ENCODE measurements at places on chromosomes 1 and 21.

DNA sequence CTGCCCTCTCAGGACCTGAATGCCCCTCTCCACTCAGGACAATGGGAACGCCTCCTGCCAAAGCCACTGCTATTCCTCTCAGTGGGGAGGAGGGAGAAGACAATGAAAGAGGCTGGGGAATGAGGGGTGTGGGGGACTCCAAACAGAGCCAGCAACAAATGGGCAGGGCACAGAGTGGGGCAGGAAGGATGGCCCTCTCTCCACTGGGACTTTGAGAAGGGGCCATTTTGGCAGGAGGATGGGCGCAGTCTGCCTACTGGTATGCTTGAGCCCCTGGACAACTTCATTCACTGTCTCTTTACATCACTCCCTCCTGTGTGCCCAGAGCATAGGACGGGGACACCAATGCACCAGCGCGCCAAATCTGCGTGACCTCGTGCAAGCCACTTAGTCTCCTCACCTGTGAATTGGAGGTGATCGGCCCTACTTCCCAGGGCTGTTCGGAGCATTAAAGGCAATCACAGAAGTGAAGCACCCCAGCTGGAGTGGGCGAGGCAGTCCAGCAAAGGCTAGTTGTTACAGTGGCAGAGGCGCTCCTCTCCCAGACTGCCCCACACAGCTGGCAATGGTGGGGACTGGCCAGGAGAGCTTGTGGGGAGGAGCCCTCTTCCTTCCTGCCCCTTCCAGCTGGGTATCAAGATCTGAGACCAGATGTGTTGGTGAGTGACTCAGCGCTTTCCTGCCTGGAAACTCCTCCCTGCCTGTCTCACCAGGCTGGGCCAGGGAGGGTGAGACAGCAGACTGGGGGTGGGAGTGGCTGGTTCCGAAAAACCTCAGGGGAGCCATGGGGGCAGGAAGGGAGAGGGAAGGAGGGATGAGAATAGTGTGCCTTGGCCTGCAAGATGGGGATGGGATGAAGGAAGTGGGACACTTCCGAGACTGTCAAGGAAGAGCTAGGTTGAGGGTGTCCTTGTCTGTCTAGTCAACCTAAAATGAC lies 22.4 kb upstream of the SYNC start:
- DNase-seq = no peak

- DNase-seq = no peak
Measured at GRCh38 chr1:43763497-43763973, 56.2 kb downstream of the ST3GAL3 start.

DNA sequence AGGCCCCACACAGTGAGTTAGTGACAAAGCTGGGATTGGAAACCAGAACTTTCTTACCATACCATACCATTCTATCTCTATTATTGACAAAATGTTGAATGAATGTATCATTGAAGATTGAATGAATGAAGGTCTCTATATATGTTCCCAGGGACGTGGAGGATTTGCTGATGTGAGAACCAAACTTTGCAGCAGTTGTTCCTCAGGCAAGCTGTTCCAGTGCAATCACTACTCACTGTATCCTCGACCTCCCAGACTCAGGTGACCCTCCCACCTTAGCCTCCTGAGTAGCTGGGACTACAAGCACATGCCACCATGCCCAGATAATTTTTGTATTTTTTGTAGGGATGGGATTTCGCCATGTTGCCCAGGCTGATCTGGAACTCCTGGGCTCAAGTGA lies 11.6 kb upstream of the LIN28A start:
- DNase-seq = no peak

DNA sequence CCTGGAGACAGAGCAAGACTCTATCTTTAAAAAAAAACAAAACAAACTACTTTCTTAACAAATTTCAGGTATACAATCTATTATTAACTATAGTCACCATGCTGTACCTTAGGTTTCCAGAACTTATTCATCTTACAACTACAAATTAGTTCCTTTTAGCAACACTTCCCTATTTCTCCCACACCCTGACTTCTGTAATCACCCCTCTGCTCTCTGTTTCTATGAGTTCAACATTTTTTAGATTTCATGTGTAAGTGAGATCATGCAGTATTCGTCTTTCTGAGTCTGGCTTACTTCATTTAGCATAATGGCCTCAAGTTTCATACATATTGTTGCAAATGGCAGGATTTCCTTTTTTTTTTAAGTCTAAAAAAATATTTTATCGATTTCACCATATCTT lies 77.9 kb upstream of the LPGAT1 start:
- DNase-seq = no peak

DNA sequence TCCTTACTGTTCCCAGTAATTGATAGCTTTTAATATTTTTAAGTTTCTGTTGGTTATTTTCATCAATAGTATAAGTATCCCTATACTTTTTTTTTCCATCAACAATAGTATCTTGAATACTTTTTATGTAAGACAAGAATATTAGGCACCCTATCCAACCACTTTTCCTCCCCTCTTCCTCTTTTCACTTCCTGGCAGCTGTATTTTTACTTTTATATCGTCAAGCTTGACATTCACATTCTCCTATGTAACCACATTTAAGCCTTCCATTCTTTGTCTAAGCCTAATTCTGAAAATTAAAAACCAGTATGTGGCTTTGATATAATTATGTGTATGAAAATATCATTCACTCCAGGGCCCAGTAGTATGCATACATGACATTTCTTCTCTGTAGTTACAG lies 9.3 kb downstream of the TMEM39B start:
- DNase-seq = no peak

- DNase-seq = no peak
Measured at GRCh38 chr1:151817353-151817730, 12.1 kb upstream of the LINGO4 start.

- DNase-seq = no peak
Measured at GRCh38 chr1:204904228-204904810, 33.7 kb downstream of the NFASC start.

- DNase-seq = no peak
Measured at GRCh38 chr1:112264553-112264952, 131.5 kb upstream of the CTTNBP2NL start.

- no peak for DNase-seq
Measured at GRCh38 chr21:31284797-31285397, 59.2 kb downstream of the TIAM1 start.

- DNase-seq = no peak
Measured at GRCh38 chr1:47782414-47783166, 214.6 kb downstream of the TRABD2B start.

DNA sequence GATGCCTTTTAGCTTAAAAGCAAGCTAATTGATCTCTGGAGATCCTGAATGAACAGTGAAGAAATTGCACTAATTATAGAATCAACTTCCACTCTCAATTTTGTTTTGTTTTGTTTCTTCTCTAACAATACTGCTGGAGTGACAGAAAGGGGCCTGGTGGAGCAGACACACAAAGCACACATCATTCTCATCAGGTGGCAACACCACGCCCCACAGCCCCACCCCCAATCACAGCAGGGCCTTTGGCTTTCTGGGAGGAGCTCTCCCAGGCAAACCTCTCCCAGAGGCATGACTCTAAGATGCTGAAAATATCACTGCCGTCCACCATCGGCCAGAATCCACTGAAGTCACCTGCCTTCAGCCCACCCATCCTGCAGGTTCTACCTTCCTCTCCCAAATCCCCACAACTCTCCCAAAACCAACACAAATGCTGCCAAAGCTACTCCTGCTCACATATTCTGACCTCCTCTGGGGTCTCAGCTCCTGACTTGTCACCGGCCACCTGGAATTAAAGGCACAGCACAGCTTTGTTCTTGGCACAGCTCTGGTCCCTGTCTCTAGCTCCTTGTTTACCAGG lies 120.7 kb downstream of the GRIK3 start:
- DNase-seq = no peak

- no peak for DNase-seq
Measured at GRCh38 chr1:31574749-31575368, 1.5 kb upstream of the TINAGL1 start.

GRCh38 chr21:41431788-41432548 lies 5.9 kb downstream of the MX1 start:
- no peak for DNase-seq

DNA sequence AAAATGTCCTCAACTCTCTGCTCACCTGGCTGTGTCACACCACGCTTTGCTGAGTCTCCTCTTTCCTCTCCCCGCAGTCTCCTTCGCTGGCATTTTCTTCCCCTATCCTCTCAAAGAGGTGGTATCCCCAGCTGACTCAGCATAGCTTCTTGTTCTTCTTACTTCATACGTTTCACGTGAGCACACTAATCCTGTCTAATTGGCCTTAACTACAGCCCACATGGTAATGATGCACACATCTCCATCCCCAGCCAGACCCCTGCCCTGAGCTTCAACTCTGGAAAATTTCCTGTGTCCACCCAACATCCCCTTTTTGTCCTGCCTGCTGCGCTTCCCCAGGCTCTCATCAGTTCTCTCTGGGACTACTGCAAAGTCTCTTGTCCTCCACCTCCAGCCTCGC lies 169.8 kb downstream of the TTLL7 start:
- no peak for DNase-seq

DNA sequence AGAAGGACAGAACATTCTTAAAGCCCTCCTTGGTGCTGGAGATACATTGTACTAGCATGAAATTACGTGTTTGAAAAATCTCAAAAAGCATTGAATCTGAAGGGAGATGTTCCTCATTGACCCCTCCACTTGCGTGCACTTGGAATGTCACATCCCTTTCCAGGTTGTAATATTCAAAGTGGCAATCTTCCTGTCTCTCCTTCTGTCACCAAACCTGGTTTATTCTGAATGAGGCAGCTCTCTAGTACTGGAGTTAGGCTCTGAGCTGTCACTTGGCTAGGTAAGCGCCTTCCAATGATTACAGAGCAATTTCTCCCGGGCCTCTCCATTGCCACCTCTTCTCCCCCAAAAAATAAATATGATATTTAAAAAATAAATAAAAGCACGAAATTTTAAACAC lies 855 bp downstream of the DSCAM start:
- DNase-seq = no peak

- DNase-seq = no peak
Measured at GRCh38 chr1:69835955-69836354, 268.2 kb downstream of the LRRC7 start.

- no peak for DNase-seq
Measured at GRCh38 chr21:14376854-14377253, 6.1 kb downstream of the HSPA13 start.

DNA sequence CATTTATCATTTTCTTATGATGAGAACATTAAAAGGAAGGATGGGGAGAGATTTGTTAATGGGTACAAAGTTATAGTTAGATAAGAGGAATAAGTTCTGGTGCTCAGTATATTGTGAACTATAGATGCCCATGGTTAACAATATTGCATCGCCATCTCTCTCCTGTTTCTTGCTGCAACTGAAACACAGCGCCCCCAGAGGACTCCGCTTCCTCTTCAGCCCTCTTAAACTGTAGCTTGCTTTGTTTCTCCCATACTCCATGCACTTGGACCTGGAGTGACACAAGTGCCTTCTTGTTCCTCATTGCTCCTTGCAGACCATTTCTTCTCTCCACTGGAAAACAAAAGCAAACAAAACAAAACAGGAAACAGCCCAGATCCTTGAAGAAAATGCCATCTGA lies 70.1 kb upstream of the NTPCR start:
- DNase-seq = no peak

- no peak for DNase-seq
Measured at GRCh38 chr1:205451759-205452164, 4.1 kb downstream of the BLACAT1 start.

GRCh38 chr1:176157995-176158394 lies 49.1 kb downstream of the COP1 start:
- no peak for DNase-seq

DNA sequence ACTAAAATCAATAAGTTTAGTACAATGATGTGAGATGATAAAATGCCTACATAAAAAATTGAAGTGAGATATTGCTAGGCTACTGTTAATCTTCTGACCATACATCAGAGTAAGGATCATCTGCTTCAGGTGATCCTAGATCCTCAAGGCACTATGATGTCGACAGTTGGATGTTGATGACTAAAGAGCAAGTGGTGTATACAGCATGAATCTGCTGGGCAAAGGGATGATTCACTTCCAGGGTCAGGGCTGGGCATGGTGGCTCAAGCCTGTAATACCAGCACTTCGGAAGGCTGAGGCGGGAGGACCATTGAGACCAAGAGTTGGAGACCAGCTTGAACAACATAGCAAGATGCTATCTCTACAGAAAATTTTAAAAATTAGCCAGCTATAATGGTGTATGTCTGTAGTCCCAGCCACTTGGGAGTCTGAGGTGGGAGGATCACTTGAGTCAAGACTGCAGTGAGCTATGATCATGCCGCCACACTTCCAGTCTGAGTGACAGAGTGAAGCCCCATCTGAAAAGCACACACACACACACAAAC lies 24.6 kb downstream of the NUF2 start:
- DNase-seq = no peak

DNA sequence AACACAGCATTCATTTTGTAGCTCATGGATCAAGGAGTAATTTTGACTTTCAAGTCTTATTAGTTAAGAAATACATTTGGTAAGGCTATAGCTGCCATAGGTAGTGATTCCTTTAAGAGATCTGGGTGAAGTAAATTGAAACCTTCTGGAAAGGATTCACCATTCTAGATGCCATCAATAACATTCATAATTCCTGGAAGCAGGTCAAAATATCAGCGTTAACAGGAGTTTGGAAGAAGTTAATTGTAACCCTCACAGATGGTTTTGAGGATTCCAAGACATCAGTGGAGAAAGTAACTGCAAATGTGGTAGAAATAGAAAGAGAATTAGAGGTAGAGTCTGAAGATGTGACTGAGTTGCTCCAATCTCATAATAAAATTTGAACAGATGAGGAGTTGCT lies 216.6 kb downstream of the GREM2 start:
- DNase-seq = no peak

GRCh38 chr21:19864476-19864875 lies 1133.7 kb upstream of the NCAM2 start:
- no peak for DNase-seq

DNA sequence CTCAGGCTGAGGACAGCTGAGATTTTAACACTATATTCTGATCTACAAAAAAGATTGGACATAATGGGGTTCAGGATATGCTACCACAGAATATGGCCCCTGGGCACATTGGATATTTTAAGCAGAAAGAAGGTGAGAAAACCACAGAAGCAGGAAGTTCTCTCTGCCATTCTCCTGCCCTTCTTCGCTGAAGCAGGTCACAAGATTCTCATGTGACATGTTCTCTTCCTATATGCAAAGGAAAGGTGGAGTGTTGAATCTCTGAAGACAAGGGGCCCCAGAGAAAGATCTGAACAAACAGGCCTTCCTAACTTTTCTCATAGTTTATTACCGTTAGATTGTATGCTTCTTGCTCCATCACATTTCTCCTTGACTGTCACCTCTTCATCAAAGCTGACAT lies 285.7 kb downstream of the S1PR1 start:
- DNase-seq = no peak

DNA sequence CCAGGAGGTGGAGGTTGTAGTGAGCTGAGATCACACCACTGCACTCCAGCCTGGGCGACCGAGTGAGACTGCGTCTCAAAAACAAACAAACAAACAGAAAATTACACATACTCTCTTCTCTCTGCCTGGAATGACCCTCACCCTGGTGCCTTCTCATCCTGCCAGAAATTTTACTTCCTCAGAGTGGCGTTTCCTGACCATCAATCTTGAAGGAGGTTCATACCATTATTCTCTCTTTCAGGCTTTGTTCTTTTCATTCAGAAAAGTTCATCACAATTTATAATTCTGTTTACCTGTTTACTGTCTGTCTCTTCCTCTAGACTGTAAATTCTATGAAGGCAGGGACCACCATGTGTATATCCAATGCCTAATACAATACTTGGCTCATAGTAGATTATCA lies 79.3 kb downstream of the RPS6KA1 start:
- DNase-seq = no peak
